ENCODE measurements at places on chromosomes 3 and 15.

DNA sequence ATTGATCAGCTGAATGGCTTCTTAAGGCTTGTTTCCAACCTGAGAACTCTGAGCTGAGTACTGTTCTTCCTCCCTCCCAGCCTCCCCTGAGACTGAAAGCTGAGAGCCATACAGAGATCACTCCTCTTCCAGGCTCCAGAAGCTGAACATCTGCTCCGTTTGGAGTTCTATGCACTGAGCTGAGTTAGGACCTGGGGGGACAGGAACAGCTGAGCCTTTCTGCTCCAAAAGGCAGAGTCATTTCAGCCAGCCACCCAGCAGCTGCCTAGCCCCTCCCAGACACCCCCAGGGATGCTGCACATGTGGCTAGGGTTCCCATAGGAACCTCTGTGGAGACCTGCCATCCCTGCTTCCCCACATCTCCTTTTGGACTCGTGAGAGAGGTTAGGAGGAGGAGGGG lies 64.2 kb upstream of the GLCE start:
- no peak for DNase-seq

DNA sequence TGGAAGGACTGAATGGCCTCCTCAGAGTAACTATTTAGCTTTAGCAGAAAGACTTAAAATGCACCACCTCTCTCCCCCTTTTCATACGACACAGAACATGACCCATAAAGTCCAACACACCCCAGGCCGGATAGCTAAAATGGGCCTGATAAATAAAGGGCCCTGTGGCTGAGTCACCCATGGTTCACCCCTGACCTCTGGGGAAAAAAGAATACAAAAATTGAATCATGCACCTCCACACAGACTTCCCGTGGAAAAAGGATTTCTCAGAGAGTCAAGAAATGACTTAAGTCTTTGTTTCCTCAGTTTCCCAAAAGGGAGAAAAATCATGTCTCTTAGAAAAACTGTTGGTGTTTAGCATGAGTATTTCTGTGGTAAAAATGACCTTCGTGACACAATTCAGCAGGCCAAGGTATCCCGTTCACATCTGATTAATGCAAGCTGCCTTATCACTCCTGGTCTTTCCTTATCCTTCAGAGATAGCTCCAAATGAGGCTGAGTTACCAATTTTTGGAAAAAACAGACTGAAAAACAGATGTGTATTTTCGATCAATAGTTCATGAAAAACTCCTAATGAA lies 34.0 kb upstream of the ARHGEF3 start:
- no peak for DNase-seq

GRCh38 chr3:123375014-123375940 lies 73.6 kb downstream of the ADCY5 start:
- no peak for DNase-seq

- DNase-seq = no peak
Observed at GRCh38 chr3:148319161-148319915, 378.4 kb upstream of the AGTR1 start.

GRCh38 chr3:15180042-15180611 lies 25.9 kb upstream of the CAPN7 start:
- no peak for DNase-seq
